Activated CD8-positive, alpha-beta T cell treated with anti-CD3 and anti-CD28 coated beads for 36 hours (primary cell): ENCODE measurements at places on chromosomes 5 and 9.

DNA sequence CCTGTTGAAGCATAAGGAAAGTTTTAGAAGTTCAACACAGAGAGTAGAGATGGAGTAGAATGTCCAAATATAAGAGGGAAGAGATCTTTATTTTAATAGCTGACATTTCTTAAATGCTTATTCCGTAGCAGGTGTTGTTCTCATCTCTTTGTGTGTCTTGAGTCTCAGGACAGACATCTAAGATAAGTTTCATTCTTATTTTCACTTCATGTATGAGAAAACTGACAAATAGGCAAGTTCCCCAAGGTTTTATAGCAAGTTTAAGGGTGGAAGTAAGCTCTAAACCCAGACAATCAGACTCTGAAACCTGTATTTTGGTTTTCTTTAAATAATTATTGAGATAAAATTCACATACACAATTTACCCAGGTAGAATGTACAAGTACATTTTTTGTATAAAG, 228.4 kb upstream of the PPP1R2B start:
- no peak for DNase-seq

DNA sequence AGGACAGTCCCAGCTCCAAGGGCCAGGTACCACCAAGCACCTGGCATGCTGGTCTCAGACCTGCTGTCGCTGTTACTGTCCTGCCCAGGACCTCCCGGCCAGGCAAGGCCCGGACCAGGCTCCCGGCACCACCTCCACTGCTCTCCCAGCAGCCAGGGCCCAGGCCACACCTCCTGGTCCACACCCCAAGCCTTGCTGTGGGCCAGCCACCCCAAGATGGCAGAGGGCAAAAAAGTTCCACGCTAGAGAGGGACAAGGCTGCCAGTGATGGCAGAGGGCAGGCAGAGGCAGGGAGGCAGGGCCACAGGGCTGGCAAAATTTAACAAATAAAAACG, 1.1 kb downstream of the DNLZ start:
- DNase-seq = no peak

- DNase-seq = no peak
Observed at GRCh38 chr9:36560771-36561170, 11.9 kb upstream of the MELK start.

DNA sequence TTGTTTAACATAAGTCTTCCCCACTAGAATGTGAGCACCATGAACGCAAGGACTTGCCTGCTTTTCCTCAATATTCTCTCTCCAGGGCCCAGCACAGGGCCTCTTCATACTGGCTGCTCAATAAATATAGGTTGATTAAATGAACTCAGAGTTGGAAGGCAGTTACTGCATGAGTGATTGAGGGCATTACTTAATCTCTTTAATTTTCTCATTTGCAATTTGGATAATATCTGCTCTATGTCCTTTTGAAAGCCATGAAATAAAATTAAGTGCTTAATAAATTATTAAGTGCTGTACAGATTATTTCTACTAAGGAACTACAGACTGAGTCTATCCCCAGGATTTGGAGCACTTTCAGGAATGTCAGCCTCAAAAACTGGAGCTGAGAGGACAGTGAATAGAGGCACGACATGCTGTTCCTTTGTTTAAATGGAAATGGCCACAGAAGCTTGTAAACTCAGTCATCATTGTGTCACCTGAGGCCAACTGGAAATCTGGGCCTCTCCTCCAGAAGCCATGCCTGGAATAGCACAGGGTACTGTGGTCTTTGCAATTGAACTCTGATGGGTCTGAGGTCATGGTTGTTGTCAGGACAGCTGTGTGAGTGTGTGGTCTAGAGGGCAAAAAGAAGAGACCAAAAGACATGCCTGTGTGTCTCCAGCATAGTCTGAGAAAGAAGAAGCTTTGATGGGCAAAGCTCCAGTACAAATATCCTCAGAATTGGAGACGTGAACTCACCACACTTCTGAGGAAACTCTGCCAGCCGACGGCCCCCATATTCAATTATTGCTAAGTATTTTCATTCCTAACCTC, 86.1 kb downstream of the SH3TC2 start:
- no peak for DNase-seq
